Putamen (tissue), 1 donor: ENCODE measurements at places on chromosomes 5 and 9.

GRCh38 chr9:116335392-116335791, 181.8 kb downstream of the PAPPA start:
- no peak for DNase-seq

- DNase-seq: no peak
Measured at GRCh38 chr5:135458921-135459331, 6.8 kb upstream of the TIFAB start.

DNA sequence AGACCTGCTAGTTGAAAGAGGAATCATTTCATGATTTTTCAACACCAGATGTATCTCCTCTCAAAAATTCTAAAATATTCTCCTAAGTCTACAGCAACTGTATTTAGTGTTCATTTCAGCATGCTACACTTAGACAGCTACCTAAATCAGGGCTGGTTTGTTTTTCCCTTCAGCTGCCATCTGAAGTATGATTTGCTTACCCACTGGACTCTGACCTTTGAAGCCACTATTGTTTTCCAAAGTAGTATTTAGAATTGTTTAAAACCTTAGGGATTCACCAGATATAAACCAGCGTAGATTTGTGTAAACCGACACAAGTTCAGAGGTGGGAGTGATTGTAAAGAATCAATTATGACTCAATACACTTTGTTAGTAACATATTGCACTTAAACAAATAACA, 193.1 kb downstream of the ADAMTS6 start:
- DNase-seq: no peak

DNA sequence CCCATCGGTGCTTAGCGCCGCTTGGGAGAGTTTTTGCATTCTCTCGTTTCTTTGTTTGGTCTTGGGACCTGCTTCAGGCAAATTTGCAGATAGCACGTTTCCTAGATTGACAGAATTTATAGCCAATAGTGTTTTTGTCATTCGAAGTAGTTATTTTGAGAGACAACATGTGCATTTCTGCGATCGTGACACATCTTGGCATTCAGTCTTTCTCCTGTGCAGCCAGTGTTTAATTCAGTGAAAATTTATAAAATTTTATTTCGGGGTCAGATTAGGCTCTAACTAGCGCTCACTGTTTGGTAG, 830 bp downstream of the PRRC1 start:
- DNase-seq: no peak

DNA sequence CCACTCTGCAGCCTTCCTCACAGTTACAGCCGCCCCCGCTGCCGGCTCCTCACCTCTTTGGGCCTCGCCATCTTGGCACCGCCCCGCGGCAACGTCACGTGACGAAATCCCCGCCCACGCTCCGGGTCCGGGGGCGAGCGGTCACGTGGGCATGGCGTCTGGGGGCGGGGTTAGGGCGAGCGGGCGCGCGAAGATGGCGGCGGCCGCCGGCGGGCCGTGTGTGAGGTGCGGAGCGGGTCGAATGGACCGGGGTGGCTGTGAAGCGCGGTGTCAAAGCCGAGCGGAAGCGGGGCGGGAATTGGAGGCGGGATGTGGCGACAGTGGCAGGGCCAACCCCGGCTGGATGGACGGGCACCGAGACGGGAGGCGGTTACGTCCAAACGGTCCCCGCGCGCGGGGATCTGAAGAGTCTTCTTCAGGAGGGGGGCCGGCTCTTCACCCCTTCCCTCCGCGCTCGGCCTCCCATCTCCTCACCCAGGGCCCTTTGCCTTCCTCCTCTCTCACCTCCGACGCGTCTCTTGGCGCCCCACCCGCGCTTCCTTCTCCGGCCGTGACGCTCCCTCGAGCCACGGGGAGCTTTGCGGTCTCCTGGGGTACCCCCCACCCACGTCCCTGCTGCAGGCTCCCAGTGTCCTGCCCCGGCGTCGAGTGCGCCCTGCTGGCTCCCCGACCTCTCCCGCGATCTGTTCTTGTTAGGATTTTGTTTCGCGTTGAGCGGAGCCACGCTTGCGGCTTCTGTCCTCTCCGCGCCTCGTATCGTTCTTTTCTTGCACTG, at the start of the genes DOLK and NUP188:
Gene DOLK (minus strand): TSS at position 77 of the 775 bp plus-strand sequence. CDS start 300 bp downstream, outside the sequence.
Gene NUP188 (plus strand): TSS at position 173 of the 775 bp plus-strand sequence. CDS start 21 bp downstream, at position 194.
- DNase-seq: peak; percentile 92

DNA sequence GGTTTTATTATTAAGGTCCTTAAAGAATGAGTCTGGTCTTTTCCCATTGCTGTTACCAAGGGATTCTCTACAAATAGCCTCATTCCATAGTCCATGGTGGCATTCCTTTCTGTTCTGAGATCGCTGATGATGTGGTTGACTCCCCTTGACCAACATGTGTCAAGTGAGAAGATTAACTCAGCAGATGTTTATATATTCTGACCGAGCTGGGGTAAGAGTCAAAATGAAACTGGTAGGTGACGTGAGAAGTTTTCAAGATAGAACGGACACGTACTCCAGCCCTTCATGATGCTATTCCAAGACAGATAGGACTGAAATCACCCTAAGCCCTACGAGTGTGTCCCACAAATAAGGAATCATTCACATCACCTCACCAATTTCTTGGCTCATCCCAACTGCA, 155.5 kb upstream of the WWC1 start:
- DNase-seq: no peak

DNA sequence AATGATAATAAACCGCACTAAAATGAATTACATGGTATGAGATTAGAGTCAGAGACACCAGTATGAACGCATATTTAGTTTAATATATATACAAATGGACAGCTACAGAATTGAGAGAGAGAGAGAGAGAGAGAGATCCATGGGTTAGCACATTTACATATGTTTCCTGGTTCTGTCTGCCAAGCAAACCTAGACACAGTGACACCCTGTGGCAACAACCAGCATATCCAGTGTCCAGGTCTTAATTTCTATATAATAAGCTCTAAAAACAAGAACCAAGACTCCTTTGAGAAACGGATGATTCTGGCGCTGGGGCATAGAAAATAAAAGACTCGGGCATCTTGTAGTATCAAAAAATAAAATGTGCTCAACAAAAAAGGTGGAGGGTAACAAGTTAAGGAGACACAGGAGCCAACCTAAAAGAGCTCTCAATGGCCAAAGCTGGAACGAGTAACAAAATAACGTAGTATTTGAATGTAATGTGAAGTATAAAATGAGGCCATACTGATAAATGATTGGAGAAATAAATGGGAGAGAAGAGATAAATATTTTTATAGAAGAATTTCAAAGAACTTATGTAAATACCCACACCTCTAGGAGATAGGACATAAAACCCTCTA, 84.5 kb downstream of the RFX3 start:
- DNase-seq: no peak

DNA sequence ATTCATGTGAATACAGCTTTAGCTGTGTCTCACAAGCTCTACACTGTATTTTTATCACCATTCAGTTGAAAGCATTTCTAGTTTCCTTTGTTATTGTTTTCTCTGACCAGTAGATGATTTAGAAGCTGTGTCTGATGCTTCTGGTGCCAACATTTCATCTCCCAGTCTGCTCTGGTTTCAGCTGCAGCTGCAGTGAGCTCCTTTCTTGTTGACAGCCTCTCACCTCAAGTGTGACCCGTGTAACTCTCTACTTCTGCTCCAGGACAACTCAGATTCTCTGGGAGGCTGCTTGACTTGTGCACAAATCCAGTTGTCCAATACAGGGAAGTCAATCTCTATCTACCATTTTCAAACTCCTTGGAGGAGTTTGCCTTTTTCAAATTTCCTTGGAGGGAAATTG, 504.8 kb downstream of the DIRAS2 start:
- DNase-seq: no peak

DNA sequence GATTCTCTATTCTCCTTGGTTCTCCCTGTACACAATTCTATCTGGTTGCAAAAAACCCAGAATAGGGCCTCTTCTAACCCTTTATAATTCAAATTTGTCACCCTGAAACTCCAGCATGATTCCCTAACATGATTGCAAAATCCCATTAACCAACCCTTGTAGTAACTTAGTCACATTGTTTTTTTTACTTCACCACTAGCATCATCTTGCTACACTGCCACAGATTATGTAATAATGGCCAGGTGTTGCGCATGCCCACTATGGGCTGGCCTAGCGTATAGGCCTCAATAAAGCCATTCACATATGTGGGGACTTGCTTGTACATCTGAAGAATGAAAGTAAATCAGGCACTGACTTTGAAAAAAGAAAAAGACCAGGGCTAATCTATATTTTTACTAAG, 25.7 kb downstream of the FAM170A start:
- DNase-seq: no peak

- DNase-seq: no peak
Measured at GRCh38 chr5:177590406-177590805, 1.6 kb upstream of the TMED9 start.

DNA sequence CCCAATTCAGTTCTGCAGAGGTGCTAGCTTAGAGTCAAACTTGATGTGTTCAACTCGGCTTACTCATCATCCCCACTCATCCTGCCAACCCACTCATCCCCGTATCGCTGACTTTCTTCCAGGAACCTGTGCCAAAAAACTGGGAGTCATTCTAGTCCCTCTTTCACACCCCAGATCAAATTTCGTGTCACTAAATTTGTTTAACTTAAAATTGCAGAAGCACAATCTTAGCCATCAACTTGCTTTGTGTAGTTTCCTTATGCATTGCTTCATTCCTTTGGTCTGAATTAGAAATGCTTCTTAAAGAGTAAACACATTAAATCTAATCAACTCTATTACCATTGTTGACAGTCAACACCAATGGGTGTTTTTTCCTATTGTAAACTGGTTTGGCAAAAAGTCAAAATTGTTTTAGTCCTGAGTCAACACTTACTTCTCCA, 162.4 kb downstream of the TTC39B start:
- DNase-seq: peak; percentile 54

DNA sequence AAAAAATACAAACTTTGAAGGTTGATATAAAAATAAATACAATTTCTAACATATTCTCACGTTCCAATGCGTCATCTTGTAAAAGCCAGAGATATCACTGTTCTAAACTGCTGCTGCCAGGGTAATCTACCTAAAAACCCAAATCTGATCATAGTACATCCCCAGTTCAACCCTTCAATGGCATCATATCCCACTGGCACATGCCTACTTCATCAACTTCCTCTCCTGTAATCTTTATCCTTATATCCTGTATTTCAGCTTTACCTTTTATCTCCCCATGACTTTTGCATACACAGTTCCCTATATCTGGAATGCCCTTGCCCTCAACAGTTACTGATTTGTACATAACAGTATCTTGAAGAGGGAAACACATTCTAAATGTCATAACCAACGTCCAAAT, 7.5 kb downstream of the DENND1A start:
- no peak for DNase-seq

DNA sequence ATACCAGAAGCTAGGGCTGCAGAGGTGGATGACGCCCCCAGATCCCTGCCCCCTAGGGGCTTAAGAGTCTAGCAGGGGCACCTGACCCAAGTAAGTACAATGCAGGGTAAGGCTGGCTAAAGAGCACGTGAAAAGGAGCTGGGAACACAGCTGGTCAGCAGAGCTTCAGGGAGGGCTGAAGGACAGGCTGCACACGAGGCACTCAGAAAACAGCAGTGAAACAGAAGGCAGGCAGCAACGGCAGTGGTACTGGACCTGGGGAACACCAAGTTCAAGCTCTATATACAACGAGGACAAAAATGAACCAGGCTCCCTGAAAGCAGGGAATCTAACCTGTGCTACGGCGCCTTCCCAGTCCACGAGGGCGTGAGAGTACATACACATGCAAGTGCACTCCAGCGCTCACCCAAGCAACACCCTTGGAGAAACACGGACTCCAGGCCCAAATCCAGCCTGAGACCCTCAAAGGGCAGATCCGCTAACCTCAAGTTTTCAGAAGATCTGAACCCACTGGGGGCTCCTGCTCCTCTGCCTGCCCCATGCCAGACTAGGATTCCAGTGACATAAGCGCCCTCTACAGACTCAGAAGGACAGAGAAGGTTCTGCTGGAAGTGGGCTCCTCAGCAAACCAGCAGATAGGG, 57.4 kb downstream of the PSMB7 start:
- no peak for DNase-seq

GRCh38 chr5:177454397-177455035, 7.9 kb downstream of the PRR7 start:
- DNase-seq: peak; percentile 84

- no peak for DNase-seq
Measured at GRCh38 chr9:131844745-131845118, 104.9 kb upstream of the RAPGEF1 start.

DNA sequence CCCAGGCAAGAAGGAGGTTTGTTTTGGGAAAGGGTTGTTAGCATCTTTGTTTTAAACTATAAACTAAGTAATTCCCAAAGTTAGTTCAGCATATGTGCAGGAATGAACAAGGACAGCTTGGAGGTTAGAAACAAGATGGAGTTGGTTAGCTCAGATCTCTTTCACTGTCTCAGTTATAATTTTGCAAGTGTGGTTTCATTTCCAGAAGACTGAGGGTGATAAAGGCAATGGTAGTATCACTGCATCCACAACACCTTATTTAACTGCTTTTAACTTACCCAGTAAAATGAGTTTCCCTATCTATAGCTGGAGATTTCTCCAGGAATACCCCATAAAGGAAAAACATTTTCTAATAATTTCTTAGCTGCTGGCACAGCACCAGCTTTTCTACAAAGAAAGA, 152.7 kb downstream of the AOPEP start:
- DNase-seq: no peak

- no peak for DNase-seq
Measured at GRCh38 chr9:83456226-83456625, 82.0 kb downstream of the FRMD3 start.

GRCh38 chr9:84600739-84601138, 68.8 kb upstream of the NTRK2 start:
- no peak for DNase-seq

DNA sequence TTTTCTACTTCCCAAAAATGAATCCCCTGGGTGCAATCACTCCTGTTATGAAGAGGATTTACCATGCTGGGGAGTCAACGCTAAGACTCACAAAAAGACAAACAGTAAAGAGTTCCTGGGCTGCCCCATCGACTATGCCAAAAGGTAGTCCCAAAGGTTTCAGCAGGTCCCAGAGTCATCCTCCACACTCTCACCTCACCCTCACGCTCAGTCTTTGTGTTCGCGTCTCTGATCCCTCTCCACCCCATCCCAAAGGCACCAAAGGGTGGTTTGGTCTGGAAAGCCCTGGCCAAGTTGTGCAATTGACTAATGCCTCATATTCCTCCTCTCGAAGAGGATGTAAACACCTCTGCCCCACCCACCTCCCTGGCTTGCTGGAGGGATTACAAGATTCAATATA, 240.2 kb upstream of the NFIL3 start:
- DNase-seq: no peak

DNA sequence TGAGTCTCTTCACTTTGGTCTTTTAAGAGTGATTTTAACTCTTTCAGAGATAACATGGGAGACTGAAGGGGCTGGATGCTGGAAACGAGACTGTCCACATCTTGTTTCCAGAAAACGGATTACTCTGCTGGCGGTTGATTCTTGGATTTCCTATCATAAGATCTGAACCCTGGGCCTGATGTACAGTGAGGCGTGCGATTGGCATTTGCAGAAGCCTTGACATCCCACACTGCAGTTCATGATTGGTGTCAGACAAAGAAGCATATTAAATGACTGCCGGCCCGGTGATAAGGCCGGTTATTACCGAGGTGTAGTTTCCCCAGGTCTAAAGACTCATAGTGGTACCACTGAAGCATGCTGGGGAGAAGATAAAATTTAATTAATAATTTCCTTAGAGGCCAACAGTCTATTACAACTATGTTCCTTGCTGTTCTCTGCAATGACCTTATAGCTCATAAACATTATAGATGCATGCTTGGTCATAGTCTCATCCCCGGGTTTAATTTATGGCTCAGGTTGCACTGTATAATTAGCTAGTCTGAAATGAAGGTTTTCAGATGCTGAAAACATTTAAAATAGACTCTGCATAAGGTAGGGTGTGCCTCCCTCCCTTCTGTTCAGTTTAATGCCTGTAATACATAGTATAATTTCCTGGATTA, 99.2 kb downstream of the PPP2R2B start:
- DNase-seq: no peak
